ENCODE measurements at places on chromosomes 2 and 18. TPM values are rescaled to one million over a fixed set of nuclear protein-coding genes. Genes with fewer than 3 reads are reported as not detected.

BBS5 gene
- total RNA-seq, result 13.8 TPM

GRCh38 chr2:238255151-238255551, 15.3 kb upstream of the HES6 start:
- no peak for DNase-seq

DNA sequence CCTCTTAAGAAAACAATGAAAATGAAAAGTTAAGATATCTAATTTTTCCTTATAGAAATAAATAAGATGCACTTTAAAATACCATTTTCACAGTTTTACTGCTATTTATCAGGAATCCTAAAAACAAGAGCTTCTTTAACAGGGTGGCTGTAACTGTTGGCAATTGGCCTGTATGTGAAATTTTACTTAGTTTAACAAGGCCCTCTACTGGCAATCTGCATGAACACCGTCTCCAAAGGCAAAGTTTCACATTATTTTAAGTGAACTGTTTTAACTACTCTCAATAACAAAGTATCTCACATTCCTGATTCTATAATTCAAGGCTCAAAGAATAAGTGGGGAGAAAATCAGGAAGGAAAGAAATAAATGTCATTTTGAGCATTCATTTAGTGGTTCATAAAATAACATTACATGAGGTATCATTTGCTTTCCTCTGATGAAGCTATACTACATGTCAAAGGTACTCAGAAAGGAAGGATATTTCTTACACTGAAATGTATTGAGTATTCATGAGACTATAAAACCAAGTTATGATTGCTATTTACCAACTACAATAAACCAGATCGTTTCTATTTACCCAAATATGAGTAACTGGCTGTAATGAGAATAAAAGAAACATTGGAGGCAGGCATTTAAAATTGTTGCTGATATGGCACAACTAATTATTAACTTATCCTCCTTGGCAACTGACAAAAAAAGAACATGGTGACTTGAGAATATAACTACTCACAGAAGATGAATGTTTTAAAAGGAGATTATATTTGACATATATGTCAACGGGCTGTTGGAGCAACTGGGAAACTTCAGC, 7.0 kb downstream of the NCKAP5 start:
- peak; percentile 33 for DNase-seq

- DNase-seq, result no peak
Measured at GRCh38 chr2:147927053-147927588, 82.3 kb downstream of the ACVR2A start.

GRCh38 chr2:127660291-127660578, 14.3 kb downstream of the GPR17 start:
- DNase-seq, result no peak
